DMS 273 treated with DMSO at 0.1 percent for 48 hours (cell line): ENCODE measurements at places on chromosomes 11 and 22.

DNA sequence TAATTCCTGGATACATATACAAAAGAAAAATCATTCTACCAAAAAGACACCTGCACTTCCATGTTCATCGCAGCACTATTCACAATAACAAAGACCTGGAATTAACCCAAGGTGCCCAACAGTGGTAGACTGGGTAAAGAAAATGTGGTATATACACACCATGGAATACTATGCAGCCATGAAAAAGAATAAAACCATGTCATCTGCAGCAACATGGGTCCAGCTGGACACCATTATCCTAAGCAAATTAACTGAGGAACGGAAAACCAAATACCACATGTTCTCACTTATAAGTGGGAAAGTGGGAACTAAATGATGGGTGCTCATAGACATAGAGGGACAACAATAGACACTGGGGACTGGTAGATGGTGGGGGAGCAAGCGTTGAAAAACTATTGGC lies 4.5 kb downstream of the TRPM5 start:
- no peak for DNase-seq

GRCh38 chr22:46250783-46251125 lies 661 bp upstream of the CDPF1 start:
- no peak for DNase-seq

DNA sequence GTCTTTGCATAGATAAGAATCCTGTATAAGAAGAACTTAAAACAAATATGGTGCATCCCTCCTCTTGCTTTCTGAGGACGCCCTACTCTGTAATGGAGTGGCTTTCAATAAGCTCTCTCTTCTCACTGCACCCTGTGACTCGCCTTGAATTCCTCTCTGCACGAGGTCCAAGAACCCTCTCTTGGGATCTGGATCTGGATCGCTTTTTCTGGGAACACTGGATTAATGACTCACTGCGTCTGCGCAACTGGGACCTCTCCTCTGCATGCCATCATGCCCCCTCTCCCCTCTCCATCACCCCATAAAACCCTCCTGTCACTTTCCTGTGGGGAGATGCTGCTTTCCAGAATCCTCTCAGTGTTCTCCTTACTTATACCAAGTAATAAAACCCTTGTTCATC lies 15.1 kb upstream of the CABP2 start:
- no peak for DNase-seq

- no peak for DNase-seq
Measured at GRCh38 chr11:47881145-47881544, 33.0 kb upstream of the NUP160 start.

- DNase-seq: no peak
Measured at GRCh38 chr11:61498767-61499341, 9.7 kb upstream of the LRRC10B start.

DNA sequence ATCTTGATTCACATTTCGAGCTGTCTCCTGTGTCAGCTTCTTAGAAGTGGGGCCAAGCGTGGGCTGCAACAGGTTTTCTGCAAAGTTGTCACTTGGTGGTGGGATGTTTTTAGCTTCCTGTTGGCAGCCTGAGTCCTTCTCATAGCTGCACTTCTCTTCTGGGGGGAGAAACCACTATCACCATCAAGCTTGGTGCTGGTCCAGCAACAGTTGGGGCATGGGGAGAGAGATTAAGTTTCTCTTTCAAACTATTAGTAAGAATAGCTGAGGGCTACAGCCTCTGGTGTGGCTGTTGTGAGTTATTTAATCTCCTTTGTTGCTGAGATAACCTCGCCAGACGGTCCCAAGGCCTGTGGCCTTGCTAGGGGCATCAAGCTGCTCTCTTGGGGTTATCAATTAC lies 123.3 kb upstream of the CRYBB3 start:
- DNase-seq: no peak

DNA sequence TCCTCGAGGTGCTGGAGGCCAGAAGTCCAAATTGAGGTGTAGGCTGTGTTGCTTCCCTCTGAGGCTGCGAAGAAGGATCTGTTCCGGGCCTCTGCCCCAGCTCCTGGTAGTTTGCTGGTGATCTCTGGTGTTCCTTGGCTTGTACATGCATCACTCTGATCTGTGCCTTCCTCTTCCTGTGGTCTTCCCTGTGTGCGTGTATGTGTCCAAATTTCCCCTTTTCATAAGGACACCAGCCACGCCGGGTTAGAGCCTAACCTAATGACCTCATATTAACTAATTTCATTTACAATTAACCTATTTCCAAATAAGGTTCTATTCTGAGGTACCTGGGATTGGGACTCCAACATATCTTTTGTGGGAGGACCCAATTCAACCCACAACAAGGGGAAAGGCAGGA lies 21.5 kb downstream of the RIBC2 start:
- no peak for DNase-seq

DNA sequence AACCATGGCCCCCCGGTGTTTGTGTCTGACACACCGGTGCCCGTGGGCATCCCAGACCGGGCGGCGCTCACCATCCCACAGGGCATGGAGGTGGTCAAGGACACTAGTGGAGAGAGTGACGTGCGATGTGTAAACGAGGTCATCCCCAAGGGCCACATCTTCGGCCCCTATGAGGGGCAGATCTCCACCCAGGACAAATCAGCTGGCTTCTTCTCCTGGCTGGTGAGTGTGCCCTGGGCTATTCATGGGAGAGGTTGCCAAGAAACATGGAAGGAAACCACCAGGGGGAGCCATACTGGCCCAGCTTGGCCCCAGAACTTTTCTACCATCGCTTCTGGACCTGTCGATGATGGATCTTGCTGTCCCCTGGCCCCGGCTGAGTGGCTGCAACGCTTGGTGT lies 36.5 kb downstream of the PRDM11 start:
- no peak for DNase-seq

DNA sequence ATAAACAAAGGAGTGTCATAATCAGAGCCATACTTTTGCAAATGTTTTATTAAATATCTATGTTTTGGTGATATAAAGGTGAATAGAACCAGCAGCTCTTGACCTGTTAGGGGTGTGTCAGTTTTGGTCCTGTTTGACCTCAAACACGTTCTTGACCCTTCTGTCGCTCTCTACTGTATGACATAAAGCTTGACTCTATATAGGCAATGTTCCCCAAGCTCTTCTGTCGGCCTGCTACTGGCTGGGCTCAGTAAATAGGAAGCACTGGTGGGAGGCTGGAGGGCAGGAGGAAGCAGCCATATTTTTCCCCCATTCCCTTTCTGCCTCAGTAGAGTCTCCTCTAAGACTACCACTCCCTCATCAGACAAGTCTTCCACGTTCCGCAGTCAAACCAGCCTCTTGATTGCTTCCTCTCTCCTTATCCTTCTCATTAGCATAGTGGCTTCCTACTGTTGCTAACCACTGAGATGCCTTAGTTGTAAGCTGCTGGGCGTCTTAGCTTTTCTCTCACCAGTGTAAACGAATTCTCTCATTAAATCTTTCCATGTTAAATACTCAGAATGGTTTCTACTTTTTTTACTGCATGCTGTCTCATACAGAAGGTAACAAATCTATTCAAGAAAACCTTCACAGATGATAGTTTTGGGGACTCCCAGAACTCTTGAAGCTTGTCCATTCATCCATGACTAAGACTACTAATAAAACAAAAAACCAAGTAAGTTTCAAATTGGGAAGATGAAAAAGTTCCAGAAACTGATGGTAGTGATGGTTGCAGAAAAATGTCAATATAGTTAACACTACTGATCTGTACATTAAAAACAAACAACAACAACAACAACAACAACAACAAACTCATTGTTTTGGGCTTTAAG lies 3.3 kb downstream of the NPAT start:
- DNase-seq: no peak

DNA sequence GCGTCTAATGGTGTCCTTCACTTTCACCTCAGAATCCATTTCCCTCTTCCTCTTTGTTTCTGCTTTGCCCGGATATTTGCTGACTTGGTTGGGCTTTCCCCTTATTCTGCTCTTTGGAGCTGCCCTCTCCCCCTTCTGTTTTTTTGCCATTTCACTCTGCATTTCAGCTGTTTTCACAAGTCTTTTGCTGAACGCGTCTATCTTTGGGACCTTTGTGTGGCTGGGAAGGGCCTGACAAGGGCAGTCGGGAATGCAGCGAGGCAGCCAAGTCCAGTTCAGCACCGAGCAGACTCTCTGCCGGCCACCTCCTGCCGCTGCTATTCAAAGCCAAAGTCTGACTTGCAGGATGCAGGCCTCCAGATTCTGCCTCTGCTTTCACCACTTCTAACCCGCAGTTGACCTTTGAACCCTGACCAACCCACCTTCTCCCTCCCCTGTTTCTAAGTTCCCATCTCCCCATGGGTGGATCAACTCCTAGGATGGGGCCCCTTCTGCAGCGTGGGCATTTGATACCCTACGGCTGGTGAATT lies 38.2 kb downstream of the FEZ1 start:
- no peak for DNase-seq

GRCh38 chr11:44267006-44267749 lies 42.8 kb downstream of the ALX4 start:
- DNase-seq: no peak

DNA sequence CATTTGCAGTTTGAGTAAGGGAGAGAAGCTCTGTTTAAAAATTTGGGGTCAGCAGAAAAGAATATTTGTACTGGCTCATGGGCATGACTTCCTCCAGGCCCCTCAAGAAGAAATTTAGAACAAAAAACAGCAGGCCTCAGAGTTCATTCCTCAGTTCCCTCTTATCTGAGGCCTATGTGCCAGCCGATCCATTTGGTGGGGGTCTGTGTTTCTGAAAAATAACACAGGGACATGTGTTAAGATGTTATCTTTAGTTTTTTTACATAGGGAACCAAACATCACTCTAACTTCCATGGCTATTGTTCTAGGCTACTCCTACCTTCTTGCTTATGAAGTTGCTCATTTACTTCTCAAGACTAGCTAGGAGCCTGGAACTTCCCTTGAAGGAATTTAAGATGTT lies 16.2 kb upstream of the HSD17B12 start:
- DNase-seq: no peak

DNA sequence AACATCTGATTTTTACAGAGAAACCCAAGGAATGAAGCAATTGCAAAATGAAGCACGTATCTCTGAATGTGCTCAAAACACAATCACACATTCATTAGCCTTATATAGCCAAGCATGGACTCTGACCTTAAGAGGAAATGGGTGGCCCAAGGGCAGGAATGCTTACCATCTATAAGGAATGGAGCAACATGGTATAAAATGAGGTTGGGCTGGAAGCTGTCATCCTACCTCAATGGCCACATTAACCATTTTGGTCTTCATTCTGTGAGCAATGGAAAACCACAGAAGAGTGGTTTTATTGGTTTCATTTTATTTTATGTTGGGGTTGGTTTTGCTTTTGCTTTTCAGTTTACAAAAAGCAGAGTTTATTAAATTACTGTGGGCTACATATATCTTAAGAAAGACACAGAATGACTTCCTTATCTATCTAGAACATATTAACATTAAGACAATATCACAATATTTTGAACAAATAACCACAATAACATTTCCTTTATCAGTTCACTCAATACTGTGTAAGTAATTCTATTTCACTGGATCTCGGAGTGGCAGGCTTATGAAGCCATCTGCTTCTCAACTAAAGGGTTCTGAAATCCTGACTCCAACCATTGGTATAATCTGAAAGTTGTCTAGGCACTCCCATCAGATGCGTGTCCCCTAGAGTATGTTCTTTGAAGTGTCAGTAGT lies 10.8 kb upstream of the MS4A13 start:
- no peak for DNase-seq

- no peak for DNase-seq
Measured at GRCh38 chr22:25098445-25099081, 101.1 kb upstream of the CRYBB3 start.

DNA sequence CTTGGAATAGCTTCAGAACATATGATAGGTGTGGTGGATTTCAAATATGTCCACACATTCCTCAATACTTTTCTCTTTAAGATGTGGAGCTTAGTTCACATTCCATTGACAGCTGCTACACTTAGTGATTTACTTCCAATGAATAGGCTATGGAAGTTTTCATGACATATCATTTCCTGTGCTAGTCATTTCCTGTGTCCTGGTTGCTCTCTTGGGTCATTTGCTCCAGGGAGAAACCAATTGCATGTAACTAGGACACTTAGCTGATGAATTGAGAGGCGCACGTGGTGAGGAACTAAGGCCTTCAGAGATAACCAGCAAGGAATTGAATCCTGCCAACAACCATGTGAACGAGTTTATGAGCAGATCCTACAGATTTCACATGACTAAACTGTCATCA lies 120.9 kb downstream of the SLC17A6 start:
- DNase-seq: no peak

GRCh38 chr11:2380807-2381350 lies 3.8 kb downstream of the CD81 start:
- DNase-seq: no peak

- no peak for DNase-seq
Measured at GRCh38 chr22:21034989-21035388, 2.6 kb upstream of the SLC7A4 start.

- DNase-seq: no peak
Measured at GRCh38 chr22:43996170-43996980, 27.7 kb upstream of the PARVB start.

DNA sequence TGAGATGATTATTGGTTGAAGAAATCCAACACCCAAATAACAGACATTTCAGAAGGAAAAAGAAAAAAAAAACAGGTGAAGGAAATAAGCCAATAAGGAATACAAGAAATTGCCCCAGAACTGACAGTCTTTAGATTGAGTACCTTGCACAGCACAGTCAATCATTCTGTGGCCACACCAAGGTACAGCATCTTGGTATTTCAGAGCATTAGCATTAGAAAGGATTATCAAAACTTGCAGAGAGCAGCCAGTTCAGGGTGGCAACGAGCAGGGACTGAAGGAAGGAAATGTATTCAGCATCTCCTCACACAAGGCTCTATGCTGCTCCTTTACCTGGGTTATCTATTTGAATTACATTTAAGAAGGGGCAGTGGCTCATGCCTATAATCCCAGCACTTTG lies 2.1 kb downstream of the ADA2 start:
- no peak for DNase-seq

- DNase-seq: no peak
Measured at GRCh38 chr11:69207165-69207889, 51.6 kb downstream of the SMIM38 start.

DNA sequence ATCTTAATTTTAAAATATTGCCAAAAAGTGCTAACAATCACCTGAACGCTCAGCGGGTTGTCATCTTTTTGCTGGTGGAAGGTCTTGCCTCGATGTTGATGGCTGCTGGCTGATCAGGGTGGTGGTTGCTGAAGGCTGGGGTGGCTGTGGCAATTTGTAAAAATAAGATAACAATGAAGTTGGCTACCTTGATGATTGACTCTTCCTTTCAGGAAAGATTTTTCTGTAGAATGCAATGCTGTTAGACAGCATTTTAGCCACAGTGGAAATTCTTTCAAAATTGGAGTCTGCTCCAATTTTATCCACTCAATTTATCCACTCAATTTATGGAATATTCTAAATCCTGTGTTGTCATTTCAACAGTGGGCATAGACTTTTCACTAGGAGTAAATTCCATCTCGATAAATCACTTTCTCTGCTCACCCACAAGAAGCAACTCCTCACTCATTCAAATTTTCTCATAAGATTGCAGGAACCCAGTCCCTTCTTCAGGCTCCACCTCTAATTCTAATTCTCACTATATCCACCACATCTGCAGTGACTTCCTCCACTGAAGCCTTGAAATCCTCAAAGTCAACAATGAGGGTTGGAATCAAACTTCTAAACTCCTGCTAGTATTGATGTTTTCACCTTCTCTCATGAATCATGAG lies 78.8 kb downstream of the LINC01488 start:
- no peak for DNase-seq
